ENCODE measurements at places on chromosomes 7 and 10. TPM values are rescaled to one million over a fixed set of nuclear protein-coding genes. Genes with fewer than 3 reads are reported as not detected.

Gene ZNF488
- total RNA-seq: not detected

Gene HMX3
- not detected for total RNA-seq

Gene SRRM3
- total RNA-seq: 0.53 TPM

Gene SPDYE11
- total RNA-seq: not detected

Gene TAX1BP1
- 66.6 TPM for total RNA-seq
